ENCODE measurements at places on chromosomes 11 and 22.

DNA sequence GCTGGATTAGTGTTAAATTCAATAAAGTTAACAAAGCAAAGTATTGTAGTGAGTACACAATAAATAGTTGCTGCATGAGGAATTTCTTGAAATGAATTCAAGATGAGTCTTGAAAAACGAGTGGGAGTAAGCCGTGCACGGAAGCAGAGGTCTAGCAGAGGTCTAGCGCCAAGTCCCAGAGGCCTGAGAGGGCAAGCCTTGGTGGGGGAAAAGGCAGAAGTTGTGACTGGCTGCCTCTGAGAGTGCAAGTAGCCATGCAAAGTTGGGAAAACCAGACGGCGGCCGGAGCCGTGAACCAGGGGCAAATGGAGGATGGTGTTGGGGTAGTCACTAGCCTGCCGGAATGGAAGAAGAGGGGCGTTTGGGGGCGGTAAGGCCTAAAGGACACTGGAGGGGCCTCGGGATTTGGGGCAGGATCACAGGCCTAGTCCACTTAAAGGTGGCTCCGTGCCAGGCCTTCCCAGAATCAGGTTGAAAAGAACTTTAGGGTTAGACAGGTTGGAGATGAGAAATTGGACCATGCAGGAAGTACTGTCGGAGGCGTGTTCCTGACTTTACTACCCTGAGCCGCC lies 379 bp upstream of the SLC3A2 start:
- no peak for DNase-seq

DNA sequence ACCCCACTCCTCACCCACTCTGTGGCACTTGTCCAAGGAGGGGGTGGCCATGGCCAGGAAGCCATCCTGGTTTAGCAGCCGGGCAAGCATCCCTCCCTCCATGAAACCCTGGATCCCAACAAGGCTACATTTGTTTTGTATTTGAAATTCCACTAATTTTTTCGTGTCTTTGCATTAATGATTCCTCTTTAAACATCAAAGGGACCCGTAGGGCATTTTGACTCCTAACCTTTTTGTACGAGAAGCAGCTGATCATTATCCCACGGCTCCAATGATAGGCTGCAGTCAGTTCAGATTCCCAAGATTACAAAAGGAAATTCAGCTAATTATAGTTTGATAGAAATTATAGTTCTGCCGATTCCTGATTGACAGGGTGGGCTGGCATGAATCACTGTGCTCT lies 10.7 kb downstream of the MYEOV start:
- DNase-seq, result no peak

- DNase-seq, result no peak
Observed at GRCh38 chr11:120568572-120569307, 57.2 kb downstream of the GRIK4 start.

DNA sequence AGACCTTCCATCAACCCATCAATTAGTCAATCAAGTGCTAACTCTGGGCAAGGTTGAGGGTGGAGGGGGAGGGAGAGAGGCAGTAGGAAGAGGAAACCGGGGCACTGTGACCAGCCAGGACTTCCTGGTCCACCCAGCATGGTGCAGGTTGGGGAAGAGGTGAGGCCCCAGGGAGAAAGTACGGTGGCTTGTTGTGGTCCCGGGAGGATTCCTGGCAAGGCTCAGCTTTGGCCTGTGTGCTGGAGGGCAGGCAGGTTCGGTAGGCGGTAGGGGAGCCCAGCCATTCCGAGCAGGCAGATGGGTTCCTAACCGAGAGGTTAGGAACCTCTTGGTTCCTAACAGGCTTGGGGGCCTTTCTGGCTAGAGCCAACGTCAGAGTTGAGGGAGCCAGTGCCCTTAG lies 10.8 kb downstream of the ST14 start:
- DNase-seq, result no peak

DNA sequence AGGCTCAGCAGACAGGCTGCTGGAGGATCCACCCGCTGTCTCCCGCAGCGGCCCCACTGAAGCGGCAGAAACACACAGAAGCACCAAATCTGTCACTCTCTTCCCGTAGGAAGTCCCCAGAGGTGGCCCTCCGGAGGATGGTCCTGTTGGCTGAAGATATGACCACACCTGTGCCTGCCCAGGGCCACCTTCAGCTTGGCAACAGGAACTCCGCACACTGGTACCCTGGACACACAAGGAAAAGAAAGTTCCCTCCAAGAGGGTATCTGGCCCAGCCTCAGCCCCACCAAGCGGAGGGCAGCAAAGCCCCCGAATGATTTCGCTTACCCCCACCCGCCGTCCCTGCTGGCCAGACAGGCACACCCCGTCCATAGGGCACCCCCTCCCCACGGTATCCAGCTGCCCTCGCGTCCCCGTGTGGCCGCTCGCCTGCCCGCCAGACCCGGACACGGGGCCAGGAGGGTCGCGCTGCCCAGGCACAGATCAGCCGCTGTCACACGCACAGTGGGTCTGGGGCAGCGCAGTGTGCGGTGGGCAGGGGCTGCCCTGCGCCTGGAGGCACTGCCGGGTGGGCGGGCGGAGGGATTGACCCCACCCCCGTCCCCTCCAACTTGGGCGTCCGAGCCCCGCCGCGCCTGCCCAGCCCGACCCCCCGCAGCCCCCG lies 7.0 kb downstream of the RASSF7 start:
- DNase-seq, result no peak

All from right lobe of liver (tissue), 6 donors.